ENCODE measurements at places on chromosomes 6 and 20.

- DNase-seq: no peak
Measured at GRCh38 chr6:149852180-149852579, 12.0 kb downstream of the LRP11 start.

- no peak for DNase-seq
Measured at GRCh38 chr20:38874460-38875174, 51.6 kb upstream of the FAM83D start.

- no peak for DNase-seq
Measured at GRCh38 chr6:16228709-16229665, 9.4 kb upstream of the GMPR start.

- DNase-seq: no peak
Measured at GRCh38 chr20:20894753-20895152, 182.3 kb upstream of the RALGAPA2 start.

DNA sequence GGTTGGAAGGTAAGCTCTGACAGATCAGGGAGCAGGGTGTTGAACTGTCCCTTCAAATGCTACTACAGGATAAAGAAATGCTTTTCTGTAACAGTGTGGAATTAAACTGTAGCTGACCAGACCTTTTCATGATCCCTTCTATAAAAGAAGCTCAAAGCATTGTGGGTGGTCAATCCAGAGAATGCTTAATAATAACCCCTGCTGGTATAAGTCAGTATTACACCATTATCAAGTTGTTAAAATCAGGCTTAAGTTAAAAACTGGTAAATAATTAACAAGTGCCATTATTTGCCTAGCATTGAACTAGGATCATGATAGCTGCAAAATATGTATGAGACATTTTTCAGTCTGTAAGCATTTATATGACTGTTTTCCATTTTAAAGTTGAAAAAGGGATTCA is 468.9 kb downstream of the PKHD1 start:
- no peak for DNase-seq

- no peak for DNase-seq
Measured at GRCh38 chr6:167932468-167933276, 64.8 kb upstream of the KIF25 start.

- no peak for DNase-seq
Measured at GRCh38 chr6:36544228-36544627, 3.1 kb downstream of the STK38 start.

- no peak for DNase-seq
Measured at GRCh38 chr6:160871320-160871719, 120.2 kb upstream of the MAP3K4 start.

DNA sequence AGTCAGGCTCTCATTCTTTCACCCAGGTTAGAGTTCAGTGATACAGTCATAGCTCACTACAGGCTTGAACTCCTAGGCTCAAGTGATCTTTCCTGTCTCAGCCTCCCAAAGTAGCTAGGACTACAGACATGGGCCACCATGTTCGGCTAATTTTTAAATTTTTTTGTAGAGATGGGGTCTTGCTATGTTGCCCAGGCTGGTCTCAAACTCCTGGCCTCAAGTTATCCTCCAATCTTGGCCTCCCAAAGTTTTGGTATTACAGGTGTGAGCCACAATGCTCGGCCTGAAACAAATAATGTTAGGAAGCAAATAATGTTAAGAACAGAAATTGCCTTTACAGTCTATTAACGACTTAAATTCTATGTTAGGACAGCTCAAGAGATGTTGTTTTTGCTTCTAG is 1.8 kb upstream of the UBR2 start:
- no peak for DNase-seq
